ENCODE measurements at places on chromosomes 5 and 9.

GRCh38 chr9:17160327-17160726, 25.5 kb downstream of the CNTLN start:
- DNase-seq: no peak

- no peak for DNase-seq
Observed at GRCh38 chr5:59133764-59134261, 550.9 kb downstream of the RAB3C start.

- DNase-seq: no peak
Observed at GRCh38 chr9:12413986-12414385, 279.2 kb upstream of the TYRP1 start.

DNA sequence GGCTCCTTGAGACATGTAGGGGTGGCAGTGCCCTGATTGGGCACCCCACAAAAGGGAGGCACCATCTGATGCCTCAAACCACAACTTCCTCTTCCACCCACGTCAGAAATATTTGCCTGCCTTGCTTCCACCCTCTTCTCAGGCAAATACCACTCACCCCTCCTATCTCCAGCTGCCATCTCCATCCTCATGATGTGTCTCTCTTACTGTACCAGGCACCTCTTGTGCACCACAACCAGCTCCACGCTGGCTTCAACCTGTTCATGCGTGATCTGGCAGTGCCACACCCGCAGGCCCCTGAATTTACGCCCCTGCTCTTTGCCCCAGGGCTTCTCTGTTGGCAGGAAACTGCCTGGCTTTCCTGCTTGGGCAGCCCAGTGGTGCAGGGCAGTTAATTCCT, 87.8 kb upstream of the HSPA9 start:
- no peak for DNase-seq

- no peak for DNase-seq
Observed at GRCh38 chr5:91670563-91670962, 287.4 kb upstream of the ARRDC3 start.

DNA sequence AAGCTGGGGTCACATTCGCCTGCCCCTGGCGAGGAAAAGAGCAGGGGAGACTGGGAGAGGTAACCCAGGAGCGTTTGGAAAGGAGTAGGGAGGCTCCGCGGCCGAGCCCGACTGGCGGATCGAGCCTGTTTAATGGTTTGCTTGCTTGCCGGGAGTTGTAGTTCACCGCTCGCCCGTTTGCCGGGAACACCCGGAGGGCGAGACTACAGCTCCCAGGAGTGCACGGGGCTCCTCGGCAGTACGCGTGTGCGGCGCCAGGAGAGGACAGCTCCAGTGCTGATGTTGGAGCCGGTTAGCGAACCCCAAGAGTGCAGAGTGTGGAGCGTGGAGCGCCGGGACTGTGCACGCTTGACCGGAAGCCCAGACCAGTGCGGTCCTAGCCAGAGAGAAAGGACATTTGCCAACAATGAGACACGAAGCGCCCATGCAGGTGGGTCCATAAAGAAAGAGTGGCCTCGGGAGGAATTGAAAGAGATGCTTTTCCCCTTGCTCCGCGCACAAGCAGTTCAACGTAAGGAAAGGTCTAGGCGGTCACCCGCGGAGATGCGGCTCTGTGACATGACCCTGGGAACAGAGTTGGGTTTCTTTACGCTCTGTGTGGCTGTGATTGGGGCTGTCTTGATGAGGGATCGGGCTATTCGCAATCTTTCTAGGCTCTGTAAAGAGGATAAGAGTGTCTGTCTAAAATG, at the start of gene RAB3C:
RAB3C (plus strand) TSS at position 273 of the 689 bp plus-strand sequence; CDS start at position 407, 134 bp downstream.
- DNase-seq: peak; percentile 17
